ENCODE measurements at places on chromosomes 1 and 21.

GRCh38 chr21:42939582-42940413, 14.4 kb upstream of the ERVH48-1 start:
- peak; percentile 89 for DNase-seq

DNA sequence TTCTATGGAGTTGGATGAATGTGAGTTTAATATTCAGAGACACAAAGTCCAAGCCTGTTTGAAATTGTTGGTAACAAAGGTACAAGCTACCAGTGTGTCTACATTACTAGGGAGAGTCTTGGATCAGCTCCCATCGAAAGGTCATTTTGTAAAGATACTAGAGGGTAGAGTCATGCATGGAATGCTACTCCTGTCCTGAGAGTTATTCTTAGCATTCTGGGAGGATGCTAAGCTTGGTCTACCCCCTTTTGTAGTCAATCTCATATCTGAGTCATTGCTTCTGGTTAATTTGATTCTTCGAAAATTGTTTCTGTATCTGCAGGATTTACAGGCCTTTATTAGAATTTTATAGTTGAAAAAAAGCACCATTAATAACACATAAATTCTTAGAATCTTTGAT, 240.2 kb downstream of the ST6GALNAC3 start:
- DNase-seq, result no peak

DNA sequence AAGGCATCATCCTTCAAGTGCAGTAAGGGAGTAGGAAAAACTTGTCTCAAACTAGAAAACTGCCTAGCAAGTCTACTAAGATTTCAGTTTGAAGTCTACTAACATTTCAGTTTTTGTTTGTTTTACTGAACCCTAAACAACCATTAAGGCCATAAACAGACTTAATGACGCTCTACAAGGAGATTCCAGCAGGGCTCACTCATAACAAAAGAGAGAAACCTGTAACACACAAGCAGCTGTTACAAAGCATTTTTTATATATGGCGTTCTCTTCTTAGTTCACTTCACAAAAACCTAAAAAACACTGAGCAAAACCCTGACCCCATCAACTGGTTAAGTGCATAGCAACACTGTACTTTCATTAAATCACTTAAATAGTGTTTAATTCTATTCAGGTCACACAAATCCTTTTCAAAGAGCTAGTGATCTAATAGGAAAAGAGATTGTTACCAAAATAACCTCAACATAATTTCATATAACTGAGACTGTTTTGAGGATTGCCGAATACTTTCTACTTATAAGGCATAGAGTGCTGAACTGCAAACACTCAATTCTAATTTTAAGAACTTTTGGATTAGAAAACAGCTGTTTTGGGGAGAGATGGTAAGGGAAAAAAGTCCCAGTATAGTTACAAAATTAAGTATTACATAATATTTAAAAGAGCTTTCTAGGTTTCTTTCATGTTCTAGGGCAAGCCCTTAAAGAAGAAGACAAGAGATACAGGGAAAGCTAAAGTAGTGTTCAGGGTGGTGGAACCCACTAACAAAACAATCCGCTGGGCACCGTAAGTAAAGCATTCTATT, 1.4 kb downstream of the B3GALNT2 start:
- DNase-seq, result no peak

GRCh38 chr1:55931081-55931940, 648.1 kb downstream of the PLPP3 start:
- peak; percentile 5 for DNase-seq

- no peak for DNase-seq
Measured at GRCh38 chr1:14765773-14766172, 167.3 kb downstream of the KAZN start.

DNA sequence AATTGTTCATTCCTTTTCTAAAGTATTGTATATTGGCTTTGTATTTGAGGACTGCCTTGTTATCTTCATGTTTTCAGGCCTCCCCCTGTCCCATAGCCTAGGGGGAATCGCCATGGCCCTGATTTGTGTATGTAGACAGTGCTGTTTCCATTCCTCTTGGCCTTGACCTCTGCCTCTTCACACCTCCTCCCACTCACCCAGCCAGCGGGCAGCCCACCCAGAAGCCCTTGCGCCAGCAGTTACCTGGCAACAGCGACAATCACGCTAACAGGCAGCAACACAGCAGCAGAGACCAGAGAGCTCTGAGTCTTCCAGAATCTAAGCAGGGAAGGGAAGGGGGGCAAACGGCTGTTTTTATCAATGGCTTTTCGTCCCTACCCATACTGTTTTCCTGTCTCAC, 50.0 kb upstream of the NPL start:
- no peak for DNase-seq

DNA sequence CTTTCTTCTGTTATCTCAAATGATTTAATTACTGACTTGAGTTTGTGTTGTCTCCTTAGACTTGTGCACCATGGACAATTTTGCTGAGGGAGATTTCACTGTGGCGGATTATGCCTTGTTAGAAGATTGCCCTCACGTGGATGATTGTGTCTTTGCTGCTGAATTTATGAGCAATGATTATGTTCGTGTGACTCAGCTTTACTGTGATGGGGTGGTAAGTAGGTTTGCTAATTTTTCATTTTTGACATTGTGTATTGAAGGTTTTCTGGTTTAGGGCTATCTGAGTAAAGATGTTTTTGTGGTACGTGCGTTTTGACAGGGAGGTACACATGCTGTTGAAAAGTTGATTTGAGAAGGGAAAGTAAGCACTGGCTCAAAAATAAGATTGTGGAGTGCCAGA, 14.1 kb downstream of the TTC3 start:
- DNase-seq, result peak; percentile 24

DNA sequence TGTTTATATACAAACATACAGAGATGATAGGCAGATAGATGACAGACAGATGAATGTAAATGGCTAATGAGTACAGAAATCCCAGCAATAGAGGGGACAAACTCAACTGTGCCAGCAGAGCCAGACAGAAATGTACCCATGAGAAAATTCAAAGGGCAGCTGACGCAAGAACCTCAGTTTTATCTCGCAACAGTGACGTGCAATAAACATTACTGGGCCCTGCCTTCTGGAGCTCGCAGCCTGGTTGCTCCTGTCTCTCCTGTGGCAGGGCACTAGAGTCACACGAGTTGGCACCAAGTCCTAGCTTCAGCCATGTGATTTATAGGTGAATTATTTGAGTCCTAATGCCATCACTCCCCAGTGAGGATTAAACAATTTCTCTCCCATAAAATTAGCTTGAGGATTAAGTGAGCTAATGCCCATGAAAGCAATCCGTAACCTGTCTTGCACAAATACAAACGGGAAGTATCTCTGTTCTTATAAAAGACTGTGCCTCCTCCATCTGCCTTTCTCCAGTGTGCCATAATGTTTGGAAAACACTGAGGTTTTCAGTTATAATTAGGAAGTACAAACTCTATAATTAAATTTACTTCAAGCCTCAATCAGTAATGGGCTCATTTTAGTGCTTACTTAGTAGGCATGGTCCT, 50.7 kb downstream of the VAV3 start:
- no peak for DNase-seq

GRCh38 chr21:41561701-41562100, 53.7 kb upstream of the TMPRSS2 start:
- DNase-seq, result no peak

DNA sequence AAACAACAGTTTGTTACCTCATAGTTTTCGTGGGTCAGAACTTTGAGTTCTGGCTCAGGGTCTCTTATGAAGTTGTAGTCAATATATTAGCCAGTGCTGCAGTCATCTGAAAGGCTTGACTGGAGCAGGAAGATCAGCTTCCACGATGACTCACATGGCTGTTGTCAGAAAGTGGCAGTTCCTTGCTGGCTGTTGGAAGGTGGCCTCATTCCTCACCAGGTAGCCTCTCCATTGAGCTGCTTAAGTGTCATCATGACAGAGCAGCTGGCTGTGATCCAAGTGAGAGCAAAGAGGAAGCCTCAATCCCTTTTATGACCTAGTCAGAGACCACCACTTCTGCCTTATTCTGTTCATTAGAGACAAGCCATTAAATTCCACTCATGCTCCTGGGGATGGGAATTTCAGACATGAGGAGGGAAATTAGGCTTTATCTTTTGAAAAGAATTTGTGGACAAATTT, 5.6 kb downstream of the OSBPL9 start:
- no peak for DNase-seq

DNA sequence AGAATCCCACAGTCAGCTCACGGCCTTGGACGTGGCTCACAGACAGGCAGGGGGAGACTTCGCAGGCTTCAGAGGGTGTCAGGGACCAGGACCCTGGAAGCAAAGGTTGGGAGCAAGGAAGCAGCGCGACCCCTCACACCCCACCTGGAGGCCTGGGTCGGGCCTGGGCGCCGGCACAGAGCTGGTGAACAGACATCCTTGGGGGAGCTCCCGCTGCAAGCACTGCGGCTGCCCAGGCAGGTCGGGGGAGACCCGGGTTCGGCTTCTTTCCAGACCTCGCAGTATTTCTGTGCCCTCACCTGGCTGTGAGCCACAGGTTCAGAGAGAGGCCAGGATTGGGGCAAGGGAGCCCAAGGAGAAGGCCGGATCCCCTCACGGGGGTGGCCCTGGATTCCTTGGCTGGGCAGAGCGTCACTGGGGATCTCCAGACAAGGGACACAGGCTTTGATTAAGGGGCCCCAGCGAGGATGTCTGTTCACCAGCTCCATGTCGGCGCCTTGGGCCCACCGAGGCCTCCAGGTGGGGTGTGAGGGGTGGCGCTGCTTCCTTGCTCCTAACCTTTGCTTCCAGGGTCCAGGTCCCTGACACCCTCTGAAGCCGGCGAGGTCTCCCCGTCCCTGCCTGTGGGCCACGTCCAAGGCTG, 37.9 kb upstream of the TSPEAR start:
- no peak for DNase-seq

DNA sequence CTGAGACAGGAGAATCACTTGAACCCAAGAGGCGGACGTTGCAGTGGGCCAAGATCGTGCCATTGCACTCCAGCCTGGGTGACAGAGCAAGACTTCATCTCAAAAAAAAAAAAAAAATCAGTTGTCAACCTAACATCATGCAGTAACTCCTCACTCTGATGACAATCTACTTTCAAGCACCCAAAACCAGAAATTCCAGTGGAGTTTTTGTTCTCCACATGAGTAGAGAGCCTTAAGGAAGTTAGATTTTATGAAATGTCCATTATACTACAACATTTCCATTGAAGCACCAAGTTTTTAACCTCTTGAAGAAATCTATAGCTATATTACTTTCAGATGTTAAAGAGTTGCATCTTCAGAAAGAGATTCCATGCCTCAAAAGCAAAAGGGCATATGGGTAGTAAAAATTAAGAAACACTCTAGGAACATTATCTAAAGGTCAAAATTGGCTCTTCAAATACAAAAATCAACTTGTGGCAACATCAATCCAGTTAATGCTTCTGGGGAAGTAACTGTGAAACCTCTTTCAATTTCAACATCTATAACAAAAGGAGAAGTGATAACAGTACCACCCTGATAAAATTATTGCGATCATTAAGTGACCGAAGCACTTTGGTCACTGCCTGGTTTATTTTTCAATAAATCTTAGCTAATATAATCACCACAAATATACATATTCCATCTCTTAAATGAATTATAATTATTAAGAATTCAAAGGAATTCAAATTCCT, 7.7 kb downstream of the LPGAT1 start:
- DNase-seq, result no peak

- no peak for DNase-seq
Measured at GRCh38 chr1:155379180-155379579, 58.5 kb downstream of the RUSC1 start.

GRCh38 chr1:107547363-107548155, 406.7 kb downstream of the NTNG1 start:
- DNase-seq, result no peak

GRCh38 chr1:2151911-2152310, 42.7 kb downstream of the FAAP20 start:
- DNase-seq, result no peak

GRCh38 chr1:23997812-23998211, 17.7 kb upstream of the SRSF10 start:
- no peak for DNase-seq

- DNase-seq, result no peak
Measured at GRCh38 chr1:41791667-41792484, 126.8 kb downstream of the HIVEP3 start.

DNA sequence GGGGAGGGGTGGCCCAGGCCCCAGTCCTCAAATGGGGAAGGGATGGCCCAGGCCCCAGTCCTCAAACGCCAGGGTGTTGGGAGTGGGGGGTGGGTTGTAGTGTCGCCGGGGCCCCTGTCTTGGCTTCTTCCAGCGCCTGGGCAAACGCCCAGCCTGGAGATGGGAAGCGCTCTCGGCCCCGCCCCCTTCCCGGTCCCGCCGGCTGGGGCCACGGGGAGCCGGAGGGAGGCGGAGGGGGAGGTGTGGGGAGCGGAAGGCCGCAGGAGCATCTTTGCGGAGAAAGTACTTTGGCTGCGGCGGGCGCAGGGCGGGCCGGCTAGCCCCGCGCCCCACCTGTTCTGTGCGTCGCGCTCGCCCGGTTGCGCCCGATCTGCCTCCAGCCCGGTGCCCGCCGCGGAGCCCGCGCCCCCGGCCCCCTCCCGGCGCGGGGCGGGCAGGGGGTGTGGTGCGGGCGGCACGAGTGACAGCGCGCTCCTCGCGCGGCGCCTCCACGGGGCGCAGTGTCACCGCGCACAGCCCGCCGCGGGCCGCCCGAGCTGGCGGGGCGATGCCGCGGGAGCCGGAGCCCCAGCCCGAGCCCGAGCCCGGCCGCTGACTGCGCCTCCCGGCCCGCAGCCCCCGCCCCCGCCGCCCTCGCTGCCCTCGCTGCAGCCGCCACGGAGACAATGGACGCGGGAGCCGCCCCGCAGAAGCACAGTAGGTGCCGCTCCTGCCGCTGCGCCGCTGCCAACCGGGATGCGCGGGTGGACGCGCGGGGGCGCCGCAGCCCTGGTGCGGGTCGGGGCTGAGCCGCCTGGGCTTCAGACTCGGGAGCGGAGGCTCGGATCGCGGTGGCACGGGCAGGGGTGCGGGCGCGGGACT, 31.1 kb upstream of the PEX10 start:
- no peak for DNase-seq

GRCh38 chr1:179760521-179760920, 17.4 kb downstream of the FAM163A start:
- no peak for DNase-seq

GRCh38 chr1:212098310-212098709, 62.8 kb downstream of the DTL start:
- no peak for DNase-seq

DNA sequence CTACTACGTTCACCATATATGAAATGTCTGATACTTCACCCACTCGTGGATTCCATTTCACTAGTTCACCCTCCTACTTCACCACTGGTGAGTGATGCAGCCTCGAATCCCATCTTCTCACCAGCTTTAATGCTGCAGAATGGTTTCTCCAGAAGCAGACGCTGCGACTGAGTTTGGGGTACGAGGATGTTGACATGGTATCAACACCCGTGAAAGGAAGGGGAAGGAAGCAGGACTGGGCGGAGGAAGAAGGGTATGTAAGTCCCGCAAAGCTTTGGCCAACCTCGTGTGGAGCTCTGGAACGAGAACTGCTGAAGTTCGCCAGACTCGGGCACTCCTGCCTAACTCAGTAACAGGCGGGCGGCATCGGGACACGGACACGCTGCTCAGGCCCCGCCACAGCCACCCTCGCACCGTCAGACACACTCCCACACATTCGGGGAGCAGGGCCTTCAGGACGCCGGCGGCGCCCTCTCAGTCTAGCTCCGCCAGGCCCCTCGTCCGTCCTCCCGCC, 833 bp upstream of the DIP2A start:
- DNase-seq, result no peak

- no peak for DNase-seq
Measured at GRCh38 chr21:38474124-38474523, 24.2 kb downstream of the ERG start.

GRCh38 chr1:8396786-8397406, 79.0 kb downstream of the SLC45A1 start:
- DNase-seq, result peak; percentile 98

GRCh38 chr1:182610606-182611194, 6.5 kb upstream of the RGS16 start:
- DNase-seq, result no peak
